ENCODE measurements at places on chromosomes 2 and 18.

DNA sequence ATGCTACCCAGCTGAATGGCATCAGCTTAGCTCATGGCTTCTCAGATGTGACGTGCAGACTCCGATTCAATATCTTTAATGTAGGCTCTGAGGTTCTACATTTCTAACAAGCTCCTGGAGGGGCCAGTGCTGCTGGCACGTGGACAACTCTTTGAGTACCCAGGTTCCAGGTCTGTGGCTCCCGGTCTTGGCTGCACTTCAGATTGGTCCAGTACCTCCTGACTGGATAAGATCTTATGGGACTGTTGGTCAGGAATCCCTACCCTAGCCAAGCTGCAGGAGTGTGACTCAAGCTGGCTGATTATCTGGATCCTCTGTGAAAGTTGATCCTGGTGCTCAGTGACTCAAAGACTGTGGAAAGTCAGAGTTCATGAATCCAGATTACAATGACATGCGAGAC is 222.1 kb downstream of the ANKRD30B start:
- DNase-seq, result no peak

- DNase-seq, result no peak
Observed at GRCh38 chr2:75076088-75076487, 117.6 kb downstream of the POLE4 start.

DNA sequence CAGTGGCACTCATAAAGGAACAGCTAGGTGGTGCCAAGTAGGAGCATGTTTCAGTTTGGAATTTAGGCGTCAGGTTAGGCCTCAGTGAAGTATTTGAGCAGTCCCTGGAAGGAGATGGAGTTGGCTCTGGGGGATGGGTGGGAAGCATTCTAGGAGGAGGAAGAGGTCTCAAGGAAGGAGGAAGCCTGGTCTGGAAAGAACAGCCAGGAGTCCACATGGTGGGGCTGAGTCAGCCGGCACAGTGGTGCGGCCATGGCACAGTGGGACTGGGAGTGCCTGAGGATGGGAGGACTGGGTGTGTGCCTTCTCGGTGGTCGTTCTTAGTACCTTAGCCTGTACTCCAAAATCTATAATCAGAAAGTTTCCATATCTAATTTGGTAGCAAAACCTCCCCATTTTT is 373.3 kb downstream of the PTPRM start:
- no peak for DNase-seq

DNA sequence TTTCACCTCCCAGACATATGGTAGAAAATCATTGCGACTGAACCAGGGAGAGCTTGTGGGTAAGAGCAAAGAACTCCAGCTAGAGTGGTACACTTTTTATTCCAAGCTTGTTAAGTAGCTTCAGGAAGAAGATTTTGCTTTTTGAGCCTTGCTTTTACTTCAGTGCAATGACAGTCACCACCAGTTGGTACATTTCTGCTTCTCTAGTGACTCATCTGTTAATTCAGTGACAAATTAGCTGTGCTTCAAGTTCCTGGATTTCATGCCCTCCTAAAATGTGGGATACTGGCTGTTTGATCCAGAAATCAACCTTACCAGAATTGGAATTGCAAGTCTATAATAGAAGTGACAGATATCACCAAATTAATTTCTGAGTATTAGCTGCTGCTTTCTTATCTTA is 117.6 kb upstream of the TTN start:
- no peak for DNase-seq

GRCh38 chr2:233822101-233822771 is 32.1 kb downstream of the HJURP start:
- no peak for DNase-seq

GRCh38 chr2:8658064-8658862 is 23.6 kb upstream of the ID2 start:
- no peak for DNase-seq

DNA sequence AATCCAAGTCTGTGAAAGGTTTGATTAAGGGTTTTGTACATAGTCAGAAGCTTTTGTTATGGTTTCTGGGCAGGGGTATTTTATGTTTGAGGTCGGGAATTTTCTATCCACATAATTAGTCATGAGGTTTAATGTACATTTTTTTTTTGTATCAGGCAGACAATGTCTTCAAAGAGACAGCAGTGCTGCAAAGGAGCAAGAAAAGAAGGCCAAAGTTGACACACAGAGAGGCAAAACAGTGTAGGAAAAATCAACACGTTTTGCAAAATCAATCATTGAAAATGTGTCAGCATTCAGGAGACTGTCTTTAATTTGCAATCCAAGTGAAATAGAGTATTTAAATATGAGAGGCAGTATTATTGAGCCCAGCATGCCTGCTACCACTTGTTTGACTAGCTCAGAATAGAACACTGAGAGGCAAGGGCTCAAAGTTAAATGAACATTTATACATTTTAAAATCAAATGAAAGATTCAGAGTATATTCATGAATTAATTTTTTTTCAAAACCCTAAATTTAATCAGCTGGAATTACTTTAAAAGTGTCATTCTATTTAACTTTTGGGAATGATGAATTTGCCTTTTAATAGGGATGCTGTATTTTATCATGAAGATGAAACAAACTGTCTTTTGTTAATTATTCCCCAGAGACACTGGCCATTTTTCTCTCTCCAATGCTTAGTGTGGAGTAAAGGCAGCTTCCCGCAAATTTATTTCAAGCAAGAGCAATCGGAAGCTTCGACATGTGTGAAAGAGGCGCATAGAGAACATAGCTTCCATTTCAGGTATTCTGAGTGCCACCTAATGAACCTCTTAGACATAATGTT is 11.3 kb downstream of the VRK2 start:
- DNase-seq, result no peak

DNA sequence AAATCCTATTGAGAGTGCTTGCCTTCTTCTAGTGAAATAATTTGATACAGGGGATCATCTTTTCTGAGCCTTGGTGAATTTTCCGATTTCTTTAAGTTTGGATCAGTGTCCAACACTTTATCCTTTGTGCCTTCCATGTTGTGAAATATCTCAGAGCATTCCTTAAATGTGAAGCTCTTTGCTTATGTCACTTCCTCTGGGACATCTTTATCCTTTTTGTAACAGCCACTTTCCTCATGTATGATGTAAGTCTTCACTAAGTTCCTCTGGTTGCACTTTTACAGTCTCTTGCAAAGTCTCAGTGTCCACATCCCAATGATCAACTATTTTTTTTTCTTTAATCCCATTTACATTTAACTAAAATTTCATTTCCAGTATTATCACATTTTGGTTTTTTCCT is 254.2 kb downstream of the EN1 start:
- no peak for DNase-seq

DNA sequence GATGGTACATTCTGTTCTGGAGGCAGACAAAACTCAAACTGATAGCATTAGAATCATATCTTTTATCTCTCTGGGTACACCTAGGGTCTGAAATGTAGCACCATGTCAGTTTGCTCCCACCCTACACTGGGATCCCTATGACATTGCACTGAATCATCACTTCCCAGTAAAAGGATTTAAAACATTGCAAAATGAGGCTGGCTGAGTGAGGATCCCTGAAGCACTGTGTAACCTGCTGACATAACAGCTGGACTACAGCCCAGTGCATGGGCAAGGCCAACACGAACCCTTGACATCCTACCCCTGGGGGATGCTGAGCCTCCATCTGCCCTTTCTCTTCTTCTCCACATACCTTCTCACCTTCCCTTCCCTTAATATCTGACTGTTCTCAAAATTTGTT is 253.2 kb downstream of the TTC32 start:
- DNase-seq, result no peak

GRCh38 chr2:230412371-230412711 is 3.7 kb upstream of the SP100 start:
- no peak for DNase-seq

- no peak for DNase-seq
Observed at GRCh38 chr18:42192251-42193248, 237.5 kb downstream of the PIK3C3 start.

GRCh38 chr2:217858519-217859491 is 144.0 kb downstream of the TNS1 start:
- DNase-seq, result no peak

Data from T-helper 17 cell (primary cell).